Spleen (tissue), 13 donors: ENCODE measurements at places on chromosomes 7 and 10. TPM values are rescaled to one million over a fixed set of nuclear protein-coding genes. Genes with fewer than 3 reads are reported as not detected.
A peak's percentile ranks its signal among the peaks of the same experiment; 100 is the strongest.

- DNase-seq: no peak
These were observed 20.5 kb upstream of the FAM13C start for GRCh38 chr10:59382831-59383295.

DNA sequence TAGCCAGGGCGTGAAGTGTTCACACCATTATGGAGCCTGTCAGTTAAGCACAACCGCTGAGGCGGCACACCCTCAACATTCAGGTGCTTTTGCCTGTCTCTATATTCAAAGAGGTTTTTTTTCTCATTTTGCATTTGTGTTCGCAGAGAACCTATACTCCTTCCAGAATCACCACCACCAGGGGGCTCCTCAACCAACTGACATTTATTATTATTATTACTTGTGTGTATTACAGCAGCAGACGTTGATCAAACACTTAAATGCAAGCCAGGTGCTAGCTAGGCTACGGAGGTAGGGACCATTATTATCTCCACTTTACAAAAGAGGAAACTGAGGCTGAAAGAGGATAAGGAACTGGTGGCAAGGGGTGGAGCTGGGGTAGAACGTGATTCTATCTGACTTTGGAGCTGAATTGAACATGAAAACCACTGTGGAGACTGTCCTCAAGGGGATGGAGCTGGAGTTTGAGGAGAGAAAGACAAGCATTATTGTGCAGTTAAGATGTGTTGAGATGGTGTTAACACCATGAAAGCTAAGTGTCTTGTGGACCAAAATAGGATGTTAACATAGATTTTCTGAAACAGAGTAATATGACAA, 133.8 kb upstream of the PLXNA4 start:
- DNase-seq: no peak

The C7orf57 gene
- not detected for polyA plus RNA-seq

DNA sequence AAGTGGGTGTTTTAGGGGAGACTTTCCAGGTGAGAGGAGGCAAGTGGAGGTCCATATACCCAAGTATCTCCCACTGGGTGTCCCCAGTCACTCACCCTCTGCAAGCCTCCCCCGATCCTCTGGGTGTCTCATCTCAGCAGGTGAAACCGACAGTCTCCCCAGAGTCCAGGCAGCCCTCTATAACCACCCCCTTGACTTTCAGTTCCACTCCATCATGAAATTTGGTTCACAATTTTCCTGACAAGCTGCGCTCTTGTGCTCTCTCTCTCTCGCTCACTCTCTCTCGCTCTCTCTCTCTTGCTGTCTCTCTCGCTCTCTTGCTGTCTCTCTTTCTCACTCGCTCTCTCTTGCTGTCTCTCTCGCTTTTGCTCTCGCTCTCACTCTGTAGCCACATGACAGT, 8.1 kb upstream of the RABGEF1 start:
- DNase-seq: no peak

The NPFFR1 gene
- polyA plus RNA-seq: 0.06 TPM

The MYL10 gene
- not detected for polyA plus RNA-seq

The CEP55 gene
- 6.1 TPM for polyA plus RNA-seq

DNA sequence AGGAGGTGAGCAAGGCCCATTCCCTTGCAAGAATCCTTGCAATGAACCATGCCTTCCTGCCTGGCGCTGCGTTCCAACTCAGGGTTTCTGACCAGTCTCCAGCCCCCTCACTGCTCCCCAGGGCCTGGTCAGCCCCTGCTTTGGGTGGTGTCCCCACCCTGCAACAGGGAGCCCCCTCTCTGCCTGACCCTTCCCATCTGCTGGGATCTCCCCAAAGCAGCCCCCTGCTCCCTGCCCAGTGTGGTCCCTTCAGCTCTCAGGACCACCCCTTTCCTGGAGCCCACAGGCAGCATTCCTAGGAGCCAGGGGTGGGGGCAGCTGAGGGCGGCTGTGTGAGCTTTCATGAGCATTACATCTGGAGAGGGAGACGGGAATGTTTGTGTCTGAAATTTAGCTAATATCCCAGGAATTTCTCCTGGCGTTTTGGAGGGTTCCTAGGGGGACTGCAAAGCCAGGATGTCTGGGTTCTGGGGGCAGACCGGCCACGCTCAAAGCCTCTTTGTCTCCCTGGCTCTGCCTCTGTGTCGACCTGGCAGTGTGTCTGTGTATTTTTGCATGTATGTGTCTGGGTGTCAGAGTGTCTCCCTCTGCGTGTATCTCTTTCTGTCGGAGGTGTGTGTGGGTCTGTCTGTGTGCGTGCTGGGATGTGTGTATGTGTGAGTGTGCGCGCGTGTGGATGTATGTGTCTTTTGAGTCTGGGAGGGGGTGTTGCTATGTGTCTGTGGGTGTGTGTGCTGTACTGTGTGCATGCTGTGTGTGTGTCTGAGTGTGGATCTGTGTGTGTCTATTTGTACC, 300.5 kb upstream of the ZMIZ1 start:
- no peak for DNase-seq

DNA sequence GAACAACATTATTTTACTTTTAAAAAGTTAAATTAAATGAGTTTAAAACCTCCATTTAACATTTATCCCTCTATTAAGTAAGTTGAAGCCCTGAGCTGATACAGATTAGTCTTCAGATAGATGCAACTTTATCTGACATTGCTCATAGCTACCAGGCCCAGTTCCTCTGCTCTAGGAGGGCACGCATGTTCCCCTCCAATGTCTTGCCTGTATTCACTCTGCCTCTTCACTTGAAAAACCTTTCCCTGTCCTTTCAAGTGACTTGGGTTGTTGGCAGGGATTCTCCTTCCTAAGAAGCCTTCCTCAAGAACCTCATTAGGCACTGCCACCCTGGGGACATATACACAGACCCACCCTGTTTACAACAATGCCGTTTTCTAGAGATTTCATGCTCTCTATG, 270.4 kb downstream of the RELN start:
- no peak for DNase-seq

The GJD4 gene
- 0.10 TPM for polyA plus RNA-seq

The PON1 gene
- 0.13 TPM for polyA plus RNA-seq

GRCh38 chr7:24227603-24228359, 56.2 kb upstream of the NPY start:
- DNase-seq: peak; percentile 70

The ZNF716 gene
- not detected for polyA plus RNA-seq

The MBLAC1 gene
- 2.7 TPM for polyA plus RNA-seq

- no peak for DNase-seq
These were observed 758.0 kb downstream of the TYW1 start for GRCh38 chr7:67754651-67755050.

The OGDHL gene
- polyA plus RNA-seq: 0.20 TPM

The TCF7L2 gene
- 11.4 TPM for polyA plus RNA-seq

The VWA2 gene
- 0.07 TPM for polyA plus RNA-seq
